OCI-M1 (cell line): ENCODE measurements at places on chromosomes 1 and 21.
A peak's percentile ranks its signal among the peaks of the same experiment; 100 is the strongest.

DNA sequence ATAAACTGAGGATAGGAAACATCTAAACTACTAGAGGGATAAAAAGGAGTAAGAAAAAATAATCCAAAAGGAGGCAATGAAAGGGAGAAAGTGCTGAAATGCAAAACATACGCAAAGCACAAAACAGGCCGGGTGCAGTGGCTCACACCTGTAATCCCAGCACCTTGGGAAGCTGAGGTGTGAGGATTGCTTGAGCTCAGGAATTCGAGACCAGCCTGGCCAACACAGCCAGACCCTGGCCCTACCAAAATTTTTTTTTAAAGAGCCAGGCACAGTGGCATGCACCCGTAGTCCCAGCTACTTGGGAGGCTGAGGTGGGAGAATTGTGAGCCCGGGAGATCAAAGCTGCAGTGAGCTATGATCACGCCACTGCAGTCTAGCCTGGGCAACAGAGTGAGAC, 10.5 kb downstream of the SPOCD1 start:
- DNase-seq = no peak

DNA sequence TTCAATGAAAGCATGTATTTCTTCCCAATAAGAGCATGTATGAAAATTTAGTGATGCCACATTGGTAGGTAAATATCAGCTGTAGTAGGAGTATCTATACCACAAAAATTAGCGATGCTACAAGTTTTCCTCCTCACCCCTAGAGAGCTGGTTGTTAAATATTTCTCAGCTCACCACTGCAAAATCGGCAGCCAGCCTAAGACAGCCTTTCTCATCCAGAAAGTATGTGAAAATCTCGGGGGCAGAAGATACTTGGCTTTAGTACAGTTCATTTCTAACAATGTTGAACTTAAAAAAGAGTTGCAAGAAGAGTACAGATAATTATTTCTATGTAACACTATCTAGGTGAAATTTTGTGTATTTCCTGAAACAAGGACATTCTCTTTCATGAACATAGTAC, 235.4 kb downstream of the TPR start:
- DNase-seq = no peak

GRCh38 chr1:4894566-4894965, 240.2 kb downstream of the AJAP1 start:
- DNase-seq = no peak

DNA sequence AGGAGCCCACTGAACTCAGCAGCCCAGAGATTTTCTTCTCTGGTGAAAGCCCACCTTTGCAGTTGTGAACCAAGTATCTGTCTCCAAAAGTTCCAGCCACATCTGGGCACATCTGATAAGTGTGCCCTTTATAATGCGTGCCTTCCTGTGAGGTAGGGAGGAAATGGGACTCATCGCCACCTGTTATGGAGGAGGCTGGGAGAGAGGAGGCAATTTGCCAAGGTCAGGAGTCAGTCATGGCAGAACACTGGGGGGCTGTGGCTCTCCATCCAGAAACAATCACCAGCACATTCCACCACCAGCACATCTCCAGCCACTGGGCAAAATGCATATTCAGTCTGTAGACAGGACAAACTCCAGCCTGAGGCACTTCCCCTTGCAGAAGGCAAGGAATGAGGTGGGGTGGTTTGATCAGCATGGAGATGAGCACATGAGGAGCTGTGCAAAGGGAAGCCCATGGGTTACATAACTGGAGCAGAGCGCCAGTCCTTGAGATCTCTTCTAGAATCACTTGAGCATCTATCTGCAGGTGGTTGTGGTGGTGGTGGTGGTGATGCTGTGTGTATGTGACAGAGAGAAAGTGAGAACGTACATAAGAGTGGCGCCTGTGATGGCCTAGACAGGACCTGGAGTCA, 15.0 kb upstream of the LEMD1 start:
- no peak for DNase-seq

DNA sequence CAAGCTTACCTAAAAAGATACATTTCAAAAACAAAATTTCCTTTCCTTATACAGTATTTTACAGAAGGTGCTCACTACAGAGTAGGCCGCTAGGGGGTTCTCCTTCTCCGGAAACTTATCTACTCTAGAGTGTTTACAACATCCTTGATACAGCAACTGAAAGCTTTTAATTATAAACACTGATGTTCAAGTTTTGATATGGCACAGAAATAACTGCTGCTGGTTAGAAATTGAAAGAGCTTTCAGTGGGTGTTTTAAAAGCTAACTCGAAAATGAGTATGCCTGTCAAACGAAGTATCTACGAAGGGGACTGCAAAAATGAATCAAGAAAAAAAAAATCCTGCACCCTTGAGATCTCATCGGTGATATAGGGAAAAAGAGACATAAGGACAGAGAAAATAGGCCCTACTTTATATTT, 1.0 kb downstream of the YOD1 start:
- peak; percentile 90 for DNase-seq

DNA sequence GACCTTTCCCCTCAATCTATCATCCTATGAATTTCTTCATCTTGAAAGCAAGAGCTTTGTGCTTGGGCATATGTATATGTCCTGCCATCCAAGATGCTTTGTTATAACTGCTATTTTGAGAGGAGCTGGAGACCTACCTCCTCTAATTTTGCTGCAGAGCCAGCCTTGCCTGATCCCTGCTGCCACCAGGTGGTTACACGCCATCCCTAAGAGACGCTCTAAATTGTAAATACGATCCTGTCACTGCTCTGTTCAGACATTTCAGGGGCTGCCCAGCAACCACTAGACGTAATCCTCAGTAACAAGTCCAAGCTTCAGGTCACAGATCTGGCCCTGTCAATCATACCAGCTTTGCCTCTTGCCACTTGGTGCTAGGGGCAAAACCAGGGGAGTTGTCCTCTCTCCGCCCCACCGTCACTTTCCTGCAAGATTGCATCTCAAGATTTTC, 32.9 kb downstream of the GPA33 start:
- DNase-seq = peak; percentile 71

- no peak for DNase-seq
Measured at GRCh38 chr21:33831962-33832659, 83.5 kb downstream of the ATP5PO start.

DNA sequence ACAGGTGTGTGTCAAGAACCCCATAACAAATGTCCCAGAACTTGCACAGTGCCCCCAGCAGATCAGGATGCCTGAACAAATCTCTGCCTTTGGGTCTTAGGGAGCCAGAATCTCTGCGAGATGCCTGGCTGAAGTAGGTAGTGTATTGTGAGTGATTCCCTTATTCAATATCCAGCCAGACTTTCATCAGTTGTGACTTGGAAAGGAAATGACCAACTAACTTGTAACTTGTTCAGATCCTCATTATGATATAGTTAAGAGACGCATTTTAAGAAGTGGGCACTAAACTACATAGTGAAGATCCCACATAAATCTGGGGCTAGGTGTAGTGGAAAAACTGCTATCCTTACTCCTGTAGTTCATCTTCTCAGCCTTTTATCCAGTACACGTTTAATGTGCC, 11.8 kb downstream of the OLIG2 start:
- DNase-seq = no peak

GRCh38 chr1:168410464-168410863, 129.8 kb downstream of the TBX19 start:
- DNase-seq = no peak

GRCh38 chr1:119862276-119862675, 34.0 kb downstream of the ADAM30 start:
- no peak for DNase-seq

- DNase-seq = no peak
Measured at GRCh38 chr1:10529091-10529490, 54.3 kb downstream of the PEX14 start.

- DNase-seq = no peak
Measured at GRCh38 chr1:37098237-37098636, 63.9 kb upstream of the GRIK3 start.

GRCh38 chr1:59186656-59187055, 110.2 kb upstream of the FGGY start:
- DNase-seq = no peak

DNA sequence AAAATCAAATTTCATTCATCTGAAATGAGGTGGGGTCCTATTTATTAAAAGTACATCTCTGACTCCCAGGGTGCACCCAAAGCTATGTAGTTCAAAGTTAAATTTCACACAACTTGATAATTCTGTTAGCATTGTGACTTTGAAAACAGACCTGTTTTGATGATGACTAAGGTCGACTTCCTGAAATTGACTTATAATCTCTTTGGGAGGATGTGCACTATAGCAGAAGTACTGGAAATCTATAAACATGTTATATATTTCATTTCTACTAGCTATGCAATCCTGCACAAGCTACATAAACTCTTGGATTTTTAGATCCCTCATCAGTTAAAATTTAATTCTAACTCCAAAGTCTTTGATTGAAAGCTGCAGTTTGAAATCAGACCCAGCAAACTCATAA, 507.6 kb downstream of the NEGR1 start:
- peak; percentile 54 for DNase-seq

DNA sequence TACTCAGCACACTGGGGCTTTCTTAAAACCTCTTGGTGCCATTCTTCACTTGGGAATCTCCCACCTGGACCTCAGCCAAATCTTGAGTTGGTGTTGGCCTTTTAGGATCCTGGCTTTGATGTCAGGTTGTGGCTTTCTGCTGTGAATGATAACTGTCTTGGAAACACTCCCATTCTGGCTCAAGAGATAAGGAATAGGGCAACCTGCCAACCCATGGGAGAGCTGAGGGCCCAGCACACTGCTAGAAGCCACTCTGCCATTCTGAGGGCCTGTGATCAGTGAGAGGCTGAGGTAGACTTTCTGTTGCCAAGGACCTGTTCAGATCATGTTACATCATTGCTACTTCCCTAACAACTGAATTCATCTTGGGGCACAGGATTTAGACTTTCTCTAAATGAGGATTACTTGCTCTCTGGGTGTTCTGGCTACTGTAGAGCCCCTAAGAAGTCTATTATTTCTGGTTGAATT, 45.8 kb downstream of the TTC39A start:
- DNase-seq = peak; percentile 98

DNA sequence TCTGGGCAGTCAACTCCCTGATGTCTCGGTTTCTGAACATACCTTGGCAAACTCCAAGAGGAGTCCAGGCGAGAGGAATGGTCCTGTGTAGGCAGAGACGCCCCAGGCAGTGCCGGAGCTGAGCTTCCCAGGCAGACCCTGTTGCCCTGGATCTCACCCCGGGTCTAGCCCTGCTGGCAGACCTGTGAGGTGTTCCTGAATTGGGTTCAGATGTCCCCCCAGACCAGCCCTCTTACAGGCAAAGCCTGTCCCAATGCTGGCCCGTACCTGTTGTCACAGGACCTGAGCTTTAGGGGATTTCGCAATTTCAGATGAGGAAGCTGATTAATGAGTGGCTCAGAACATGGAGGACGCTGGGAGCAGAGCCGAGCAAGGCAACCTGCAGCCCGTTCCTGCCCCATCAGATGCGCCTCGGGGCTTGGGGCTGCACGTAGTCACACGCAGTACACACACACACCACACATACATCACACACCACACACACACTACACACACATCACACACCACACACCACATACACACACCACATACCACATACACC, 38.5 kb upstream of the PDE9A start:
- DNase-seq = peak; percentile 82

GRCh38 chr1:181127898-181128453, 39.5 kb downstream of the IER5 start:
- peak; percentile 40 for DNase-seq

GRCh38 chr1:150678988-150679387, 18.0 kb downstream of the GOLPH3L start:
- no peak for DNase-seq

DNA sequence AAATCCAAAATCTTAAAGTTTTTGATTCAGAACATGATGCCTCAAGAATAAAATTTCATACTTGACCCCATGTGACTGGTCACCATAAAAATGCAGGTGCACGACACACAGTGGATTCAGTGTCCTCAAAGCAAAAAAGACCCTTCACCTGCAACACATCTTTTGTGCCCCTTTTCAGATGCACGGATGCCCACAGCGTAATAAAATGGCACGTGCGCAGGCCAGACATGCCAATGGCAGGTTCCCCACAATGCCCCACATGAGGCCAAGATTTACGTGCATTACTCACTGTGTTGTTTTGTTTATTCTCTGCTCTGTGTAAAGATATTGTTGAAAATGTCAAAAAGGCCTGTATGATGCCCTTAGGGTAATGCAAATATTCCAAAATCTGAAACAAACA, 9.3 kb downstream of the KCNA10 start:
- no peak for DNase-seq

GRCh38 chr1:50978852-50979781, 9.1 kb downstream of the CDKN2C start:
- peak; percentile 89 for DNase-seq

- DNase-seq = no peak
Measured at GRCh38 chr1:23187637-23188036, 19.0 kb upstream of the LUZP1 start.

GRCh38 chr1:3820316-3820715, 24.0 kb upstream of the LRRC47 start:
- no peak for DNase-seq

DNA sequence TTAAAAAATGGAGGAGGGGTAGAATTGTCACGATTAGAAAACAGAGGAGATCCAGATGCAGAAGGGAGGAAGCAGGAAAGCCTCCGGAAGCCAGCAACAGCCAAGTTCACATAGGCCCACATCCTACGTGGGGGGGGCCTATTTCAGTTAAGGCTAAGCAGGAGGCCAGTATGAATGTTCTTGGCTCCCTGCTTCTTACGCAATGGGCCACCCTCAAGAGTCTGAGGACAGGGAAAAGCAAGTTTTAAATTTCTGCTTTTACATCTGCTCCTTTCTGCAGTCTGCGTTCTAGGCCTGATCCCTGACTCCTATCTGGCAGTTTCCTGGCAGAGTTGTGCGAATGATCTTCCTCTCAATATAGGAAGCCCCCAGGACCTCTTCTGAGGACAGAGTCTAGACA, 30.6 kb downstream of the RABIF start:
- DNase-seq = no peak

- DNase-seq = no peak
Measured at GRCh38 chr1:46652321-46653100, 15.7 kb downstream of the ATPAF1 start.

DNA sequence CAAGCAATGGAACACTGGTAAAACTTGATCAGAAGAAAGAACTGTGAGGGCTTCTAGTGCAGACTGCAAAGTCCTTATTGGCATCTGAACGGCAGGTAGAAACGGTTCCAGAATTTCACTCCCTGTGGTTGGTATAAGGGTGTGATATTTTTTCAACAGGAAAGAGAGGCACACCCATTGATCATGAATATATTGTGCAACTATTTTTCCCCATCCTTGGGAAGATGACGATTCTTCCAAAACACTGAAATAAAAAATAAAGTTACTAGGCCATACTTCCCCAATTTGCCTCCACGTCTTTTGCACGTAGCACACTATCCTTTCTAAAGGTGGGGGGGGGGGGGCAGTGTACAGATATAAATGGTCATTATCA, 49.6 kb downstream of the TARBP1 start:
- DNase-seq = no peak
